ENCODE measurements at places on chromosomes 6 and 20. TPM values are rescaled to one million over a fixed set of nuclear protein-coding genes. Genes with fewer than 3 reads are reported as not detected.

The SPATA2 gene
- total RNA-seq = 2.0 TPM

The CTAGE9 gene
- not detected for total RNA-seq

The ITPR3 gene
- 16.5 TPM for total RNA-seq

The HLA-DQA2 gene
- not detected for total RNA-seq

The GSTA2 gene
- not detected for total RNA-seq

The TGM2 gene
- total RNA-seq = 21.5 TPM

The BANF2 gene
- not detected for total RNA-seq

The GTSF1L gene
- total RNA-seq = not detected

The MED20 gene
- 12.9 TPM for total RNA-seq

The PRSS16 gene
- 0.88 TPM for total RNA-seq

The MEI4 gene
- total RNA-seq = under 0.01 TPM

The TRIM31 gene
- not detected for total RNA-seq

The RBM24 gene
- total RNA-seq = 0.34 TPM

The KCNB1 gene
- 8.7 TPM for total RNA-seq

The ZNF165 gene
- 0.38 TPM for total RNA-seq
